Stimulated activated CD4-positive, alpha-beta T cell treated with anti-CD3 and anti-CD28 coated beads, Interleukin-1b, Interleukin-23, amount 100 ng/mL, for 48 hours (primary cell): ENCODE measurements at places on chromosomes 6 and 20.

GRCh38 chr6:56513631-56514030, 129.1 kb downstream of the DST start:
- DNase-seq, result no peak

DNA sequence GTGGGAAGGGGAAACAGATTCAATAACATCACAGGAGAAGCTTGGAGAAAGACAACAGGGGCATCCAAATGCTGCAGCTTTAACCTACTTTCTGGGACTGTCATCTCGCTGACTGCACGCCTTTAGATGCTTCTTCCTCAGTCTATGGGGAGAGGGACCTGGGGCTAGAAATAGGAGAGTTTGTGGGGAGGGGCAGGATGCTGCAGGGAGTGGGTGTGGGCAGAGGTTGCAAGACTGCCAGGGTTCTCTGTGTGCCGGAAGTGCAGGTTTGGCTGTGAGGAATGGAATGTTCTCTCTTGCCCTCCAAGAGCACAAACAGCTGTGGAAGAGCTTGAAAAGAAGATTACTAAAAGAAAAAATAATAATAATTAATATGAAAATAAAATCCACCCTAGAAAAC, 93.2 kb downstream of the FOXO3 start:
- no peak for DNase-seq

GRCh38 chr20:13913131-13913530, 77.3 kb downstream of the SEL1L2 start:
- no peak for DNase-seq

GRCh38 chr6:79077715-79078074, 359 bp downstream of the PHIP start:
- DNase-seq, result peak; percentile 47

DNA sequence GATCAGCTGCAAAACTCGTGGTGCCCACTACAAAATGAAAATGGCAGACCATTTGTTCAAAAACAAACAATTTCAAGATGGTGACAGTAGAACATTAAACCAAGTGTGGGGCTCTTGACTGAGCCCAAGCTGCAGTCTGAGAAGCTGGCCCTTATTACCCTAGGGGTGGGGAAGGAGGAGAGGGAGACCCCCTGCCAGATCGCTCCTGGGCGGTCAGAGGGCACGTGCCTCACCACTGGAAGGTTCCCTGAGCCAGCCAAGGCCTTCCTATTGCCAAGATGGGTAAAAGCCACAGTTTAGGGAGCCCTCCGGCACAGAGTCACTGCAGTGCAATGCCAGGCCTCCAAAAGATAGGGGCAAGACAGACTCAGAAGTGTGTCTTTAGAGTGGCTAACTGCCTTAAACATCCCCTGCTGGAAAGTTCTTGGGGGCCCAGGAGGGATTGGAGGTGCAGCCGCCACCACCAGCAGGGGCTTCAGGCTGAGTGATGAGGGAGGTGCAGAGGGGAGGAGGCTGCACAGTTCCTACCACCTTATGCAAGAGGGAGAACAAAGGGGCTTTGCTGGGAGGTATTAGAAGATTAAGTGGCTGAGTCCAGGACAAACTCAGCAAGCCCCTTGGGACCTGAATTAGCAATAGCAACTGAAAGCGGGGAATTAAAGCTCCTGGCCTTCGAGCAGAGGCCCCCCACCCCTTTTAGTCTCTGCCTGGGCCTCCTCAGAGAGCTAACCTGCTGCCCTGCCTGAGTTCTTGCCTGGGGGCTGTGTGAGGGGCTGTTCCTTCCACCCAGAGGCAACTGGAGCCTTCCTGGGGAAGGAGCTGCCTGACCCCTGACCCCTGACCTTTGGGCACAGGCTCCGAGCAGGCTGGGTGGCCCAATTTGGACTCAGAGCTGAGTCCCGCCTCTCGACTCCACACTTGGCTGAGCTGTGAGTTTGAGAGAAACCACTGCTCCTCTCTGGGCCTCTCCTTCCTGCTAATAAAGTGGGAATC, 88.4 kb downstream of the VEGFA start:
- DNase-seq, result no peak

DNA sequence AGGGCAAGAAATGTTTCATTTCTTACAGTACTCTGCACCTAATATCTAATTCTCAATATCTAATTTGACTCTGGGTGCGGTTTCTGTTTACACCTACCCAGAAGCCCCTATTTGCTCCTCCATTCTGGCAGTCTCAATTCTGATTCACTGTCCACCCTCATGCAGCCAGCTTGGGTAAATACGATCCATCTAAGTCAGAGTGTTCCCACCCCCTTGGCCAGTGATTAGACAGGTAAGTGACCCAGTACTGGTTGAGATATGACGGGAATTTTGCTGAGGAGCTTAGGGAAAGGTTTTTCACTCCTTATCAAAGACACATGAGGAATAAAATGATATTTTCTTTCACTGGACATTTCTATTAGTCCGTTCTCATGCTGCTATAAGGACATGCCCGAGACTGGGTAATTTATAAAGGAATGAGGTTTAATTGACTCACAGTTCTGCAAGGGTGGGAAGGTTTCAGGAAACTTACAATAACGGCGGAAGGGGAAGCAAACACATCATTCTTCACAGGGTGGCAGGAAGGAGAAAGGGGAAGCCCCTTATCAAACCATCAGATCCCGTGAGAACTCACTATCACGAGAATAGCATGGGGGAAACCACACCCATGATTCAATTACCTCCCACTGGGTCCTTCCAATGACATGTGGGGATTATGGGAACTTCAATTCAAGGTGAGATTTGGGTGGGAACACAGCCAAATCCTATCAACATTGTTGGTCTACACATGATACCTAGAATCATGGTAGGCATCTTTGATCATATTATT, 29.4 kb downstream of the GLO1 start:
- DNase-seq, result peak; percentile 9

GRCh38 chr20:10565922-10566897, 107.6 kb downstream of the JAG1 start:
- DNase-seq, result no peak

GRCh38 chr20:19860737-19861136, 102.7 kb downstream of the RIN2 start:
- DNase-seq, result no peak

DNA sequence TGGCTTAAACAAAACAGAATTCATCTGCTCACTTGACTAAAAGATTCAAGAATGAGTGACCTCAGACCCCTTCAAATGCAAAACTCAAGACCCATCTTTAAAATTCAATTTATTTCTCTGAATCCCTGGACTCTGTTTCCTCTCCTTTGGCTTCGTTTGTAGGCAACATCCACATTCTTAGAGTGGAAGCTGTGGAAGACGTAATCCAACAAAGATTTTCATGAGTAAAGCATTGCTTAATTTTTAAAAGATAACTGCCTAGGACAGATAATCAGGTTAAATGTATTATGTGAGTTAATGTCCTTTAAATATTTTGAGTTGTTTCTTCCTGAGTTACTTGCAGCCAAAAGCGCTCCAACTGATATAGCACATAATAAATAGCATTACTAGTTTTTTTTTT, 164.5 kb downstream of the ZMYND8 start:
- DNase-seq, result no peak

- no peak for DNase-seq
Observed at GRCh38 chr20:61146023-61146422, 106.0 kb upstream of the CDH4 start.

- DNase-seq, result no peak
Observed at GRCh38 chr6:170572704-170573466, 11.6 kb downstream of the PDCD2 start.

- no peak for DNase-seq
Observed at GRCh38 chr6:98782772-98783171, 51.6 kb upstream of the POU3F2 start.

GRCh38 chr6:22214314-22214713, 82.5 kb downstream of the PRL start:
- DNase-seq, result no peak

- no peak for DNase-seq
Observed at GRCh38 chr6:14618759-14619418, 501.3 kb downstream of the CD83 start.

DNA sequence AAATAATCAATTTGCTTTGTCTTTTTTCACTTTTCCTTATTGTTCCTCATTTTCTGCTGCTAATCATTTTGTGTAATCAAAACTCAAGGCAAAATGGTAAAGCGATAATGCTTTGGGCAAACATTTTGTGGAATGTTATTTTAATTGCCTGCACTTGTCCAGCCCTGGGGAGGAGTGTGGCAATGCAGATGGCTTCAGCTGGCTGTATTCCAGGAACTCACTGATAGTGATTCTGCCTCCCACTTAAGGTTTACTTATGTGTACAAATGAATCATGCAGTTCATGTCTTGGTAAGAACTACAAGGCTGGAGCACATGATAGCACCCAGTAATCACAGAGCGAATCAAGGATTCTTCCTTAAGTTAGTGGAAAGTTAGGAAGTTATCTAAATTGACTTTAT, 107.8 kb downstream of the COL19A1 start:
- DNase-seq, result no peak

- DNase-seq, result no peak
Observed at GRCh38 chr6:149856256-149856994, 7.7 kb downstream of the LRP11 start.

DNA sequence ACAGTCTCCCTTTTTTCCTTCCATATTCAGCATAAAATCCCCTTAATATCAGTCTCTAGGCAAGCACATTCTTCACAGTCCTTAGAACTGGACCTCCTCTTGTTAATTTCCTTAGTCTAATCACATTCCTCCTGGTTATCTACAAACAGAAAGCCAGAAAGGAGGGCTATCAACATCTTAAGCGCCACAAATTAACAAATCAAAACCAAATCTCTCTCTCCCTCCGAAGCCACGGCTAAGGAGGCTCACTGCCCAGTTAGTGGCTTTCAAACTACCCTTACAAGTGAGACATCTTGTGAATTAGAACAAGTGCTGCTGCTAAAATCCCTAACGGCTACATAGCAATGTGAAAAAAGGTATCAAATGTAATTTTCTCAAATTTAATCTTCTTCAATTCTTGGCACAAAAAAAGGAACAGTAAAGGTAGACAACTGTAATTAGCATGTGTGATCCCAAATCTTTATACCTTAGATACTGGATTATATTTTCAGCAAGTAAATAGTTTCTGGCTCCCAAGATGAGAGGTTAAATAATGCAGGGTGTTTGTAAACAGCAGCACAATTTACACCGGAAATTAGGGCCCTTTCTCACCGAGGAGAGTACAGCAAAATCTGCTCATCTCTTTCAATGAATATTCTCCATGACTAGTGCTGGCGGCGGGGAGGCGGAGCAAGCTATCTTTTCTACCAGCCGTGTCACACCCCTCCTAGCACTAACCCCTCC, 1.4 kb upstream of the TRIM39 start:
- peak; percentile 90 for DNase-seq

- no peak for DNase-seq
Observed at GRCh38 chr6:126113261-126113660, 126.9 kb downstream of the TRMT11 start.

GRCh38 chr20:11003341-11003740, 329.5 kb upstream of the JAG1 start:
- no peak for DNase-seq

- DNase-seq, result no peak
Observed at GRCh38 chr20:37579106-37579505, 51.4 kb upstream of the BLCAP start.

DNA sequence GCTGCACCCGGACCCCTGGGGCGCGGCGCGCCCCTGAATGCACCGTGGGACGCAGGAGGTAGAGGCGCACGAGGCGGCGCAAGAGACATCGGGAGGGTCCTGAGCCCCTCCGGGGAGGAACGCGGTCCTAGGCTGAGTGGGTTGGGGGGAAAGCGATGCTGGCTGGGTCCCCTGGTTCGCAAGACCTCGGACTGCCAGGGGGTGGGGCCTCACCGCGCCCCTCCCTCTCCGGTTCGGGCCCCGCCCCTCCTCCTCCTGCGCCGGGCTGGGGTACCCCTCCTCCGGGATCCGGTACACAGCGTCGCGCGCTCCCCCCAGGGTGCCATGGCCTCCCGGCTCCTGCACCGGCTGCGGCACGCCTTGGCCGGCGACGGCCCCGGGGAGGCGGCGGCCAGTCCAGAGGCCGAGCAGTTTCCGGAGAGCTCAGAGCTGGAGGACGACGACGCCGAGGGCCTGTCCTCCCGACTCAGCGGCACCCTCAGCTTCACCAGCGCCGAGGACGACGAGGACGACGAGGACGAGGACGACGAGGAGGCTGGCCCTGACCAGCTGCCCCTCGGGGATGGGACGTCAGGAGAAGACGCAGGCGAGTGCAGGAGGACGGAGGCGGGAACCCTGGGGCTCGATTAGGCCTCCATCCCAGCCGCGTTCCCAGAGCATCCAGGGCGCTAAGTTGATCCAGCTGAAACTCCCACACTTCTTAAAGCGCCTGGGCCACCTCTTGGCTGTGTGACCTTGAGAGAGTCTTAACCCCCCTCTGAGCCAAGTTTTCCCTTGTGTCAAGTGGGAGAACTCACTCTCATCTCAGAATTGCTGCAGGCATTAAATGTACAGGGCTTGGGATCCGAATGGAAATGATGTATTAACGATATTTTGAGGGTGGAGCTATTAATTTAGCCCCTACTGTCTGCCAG, 541 bp downstream of the SNX21 start:
- peak; percentile 39 for DNase-seq

DNA sequence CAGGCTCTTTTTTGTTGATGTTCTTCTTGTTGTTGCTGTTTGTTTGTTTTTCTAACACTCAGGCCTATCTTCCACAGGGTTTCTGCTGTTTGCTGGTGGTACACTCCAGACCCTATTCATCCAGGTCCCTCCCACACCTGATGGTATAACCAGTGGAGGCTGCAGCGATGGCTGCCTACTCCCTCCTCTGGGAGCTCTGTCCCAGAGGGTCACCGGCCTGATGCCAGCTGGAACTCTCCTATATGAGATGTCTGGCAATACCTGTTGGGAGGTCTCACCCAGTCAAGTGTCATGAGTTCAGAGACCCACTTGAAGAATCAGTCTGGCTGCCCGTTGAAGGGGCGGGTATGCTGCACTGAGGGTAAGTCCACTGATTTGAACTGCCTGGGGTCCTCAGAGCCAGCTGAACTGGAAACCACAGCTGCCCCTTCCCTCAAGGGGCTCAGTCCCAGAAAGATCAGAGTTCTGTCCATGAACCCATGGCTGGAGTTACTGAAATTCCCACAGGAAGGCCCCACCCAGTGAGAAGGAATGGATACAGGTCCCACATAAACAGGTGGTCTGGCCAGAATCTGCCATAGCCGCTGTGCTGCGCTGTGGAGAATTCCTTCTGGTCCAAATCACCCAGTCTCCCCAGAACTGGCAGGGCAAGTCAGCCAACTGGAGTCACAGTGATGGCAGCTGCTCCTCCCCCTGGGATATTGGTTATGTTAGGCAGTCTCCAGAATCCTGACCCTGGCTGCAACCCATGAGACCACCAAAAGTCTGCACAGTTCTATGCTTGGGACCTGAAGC, 664.4 kb downstream of the FRK start:
- no peak for DNase-seq
